Activated T-cell treated with anti-CD3 and anti-CD28 coated beads, Interleukin-2, amount 50 U/mL, for 24 hours (primary cell): ENCODE measurements at places on chromosomes 16 and 17.

GRCh38 chr16:3641801-3642396 lies 12.6 kb upstream of the DNASE1 start:
- DNase-seq: peak; percentile 17

DNA sequence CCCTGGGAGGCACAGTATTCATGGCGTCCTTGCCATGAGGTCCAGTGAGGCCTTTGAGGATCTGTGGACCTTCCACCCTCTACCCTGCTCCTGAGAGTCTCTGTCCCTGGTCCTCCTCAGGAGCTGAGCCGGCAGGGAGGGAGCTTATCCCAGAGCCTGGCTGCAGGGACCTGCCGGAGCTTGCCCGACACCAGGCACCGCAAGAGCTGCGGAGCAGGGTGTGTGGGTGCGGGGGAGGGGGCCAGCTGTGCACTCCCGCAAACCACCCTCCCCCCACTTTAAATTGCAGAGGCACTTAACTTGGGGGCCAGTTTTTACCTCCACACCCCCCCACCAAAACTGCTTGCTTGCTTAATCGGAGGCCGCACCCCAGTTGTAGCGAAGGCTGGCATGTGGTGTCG lies 609 bp upstream of the ZNF750 start:
- no peak for DNase-seq

DNA sequence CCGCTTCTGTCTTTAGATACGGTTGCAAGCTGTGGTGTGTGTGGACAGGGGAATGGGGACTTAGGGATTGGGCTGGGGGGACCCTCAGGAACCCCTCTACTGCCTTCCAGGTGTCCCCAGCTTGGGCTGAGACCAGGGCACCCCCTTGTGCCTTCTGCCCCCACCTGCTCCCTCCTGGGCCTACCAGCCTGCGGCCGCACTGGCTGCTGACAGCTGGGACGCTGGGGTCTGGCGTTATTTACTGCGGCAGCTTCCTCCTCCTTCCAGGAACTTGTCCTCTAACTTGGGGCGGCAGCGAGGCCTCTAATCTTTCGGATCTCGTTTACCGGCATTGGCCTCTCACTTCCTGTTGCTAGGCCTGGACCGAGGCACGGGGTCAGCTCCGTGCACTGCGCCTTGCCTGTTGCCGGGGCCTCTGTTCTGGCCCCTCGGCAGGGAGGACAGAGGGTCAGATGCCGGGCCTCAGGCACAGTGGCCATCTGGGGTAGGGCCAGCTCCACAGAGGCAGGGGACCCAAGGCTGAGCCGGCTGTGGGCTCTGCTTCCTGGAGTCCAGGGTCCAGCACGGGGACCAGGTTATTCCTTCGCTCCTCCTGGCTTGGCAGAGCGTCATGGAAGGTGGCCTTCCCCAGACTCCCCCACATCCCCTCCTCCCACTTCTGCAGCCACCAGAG lies 31.8 kb downstream of the TMEM235 start:
- DNase-seq: peak; percentile 58

DNA sequence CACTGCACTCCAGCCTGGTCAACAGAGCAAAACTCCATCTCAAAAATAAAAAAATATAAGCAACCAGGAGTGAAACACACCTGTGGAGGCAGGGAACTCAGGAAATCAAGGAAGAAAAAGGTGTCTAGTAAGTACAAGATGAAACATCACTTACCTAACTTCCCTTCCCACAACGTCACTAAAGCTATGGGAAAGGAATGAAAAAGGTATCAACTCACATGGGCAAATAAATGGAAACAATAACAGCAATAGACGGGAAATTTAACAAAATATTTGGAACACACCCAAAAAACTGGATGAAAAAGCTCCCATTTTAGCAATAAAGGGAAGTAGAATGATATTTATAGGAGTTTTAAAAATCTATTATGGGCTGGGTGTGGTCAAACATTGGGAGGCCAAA lies 31.1 kb downstream of the DDX19A start:
- no peak for DNase-seq

DNA sequence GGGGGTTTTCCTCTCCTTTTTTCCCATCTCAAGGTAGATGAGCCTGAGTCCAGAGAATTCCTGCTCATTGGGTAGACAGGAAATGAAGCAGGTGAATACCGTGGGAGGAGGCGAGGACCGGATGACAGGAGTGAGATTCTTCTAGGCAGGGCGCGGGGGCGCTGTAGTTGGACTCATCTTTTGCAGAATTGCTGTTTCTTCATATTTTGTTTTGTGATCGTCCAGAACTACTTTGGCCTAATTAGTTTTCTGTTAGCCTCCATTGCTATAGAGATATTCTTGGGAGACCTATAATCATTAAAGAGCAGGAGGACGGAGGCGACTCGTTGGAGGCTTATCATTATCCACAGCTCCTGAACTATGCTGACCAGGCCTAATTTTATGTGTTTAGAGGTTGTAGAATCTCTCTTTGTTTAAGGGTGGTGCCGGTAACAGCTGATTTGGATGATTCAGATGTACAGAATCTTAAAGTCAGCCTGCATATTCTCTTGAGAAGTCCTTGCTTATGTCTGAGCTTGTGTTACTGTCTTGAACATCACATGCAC lies 650 bp downstream of the ATP6V0A1 start:
- DNase-seq: no peak

- DNase-seq: no peak
These were observed 39.9 kb downstream of the CDH1 start for GRCh38 chr16:68776821-68777485.

DNA sequence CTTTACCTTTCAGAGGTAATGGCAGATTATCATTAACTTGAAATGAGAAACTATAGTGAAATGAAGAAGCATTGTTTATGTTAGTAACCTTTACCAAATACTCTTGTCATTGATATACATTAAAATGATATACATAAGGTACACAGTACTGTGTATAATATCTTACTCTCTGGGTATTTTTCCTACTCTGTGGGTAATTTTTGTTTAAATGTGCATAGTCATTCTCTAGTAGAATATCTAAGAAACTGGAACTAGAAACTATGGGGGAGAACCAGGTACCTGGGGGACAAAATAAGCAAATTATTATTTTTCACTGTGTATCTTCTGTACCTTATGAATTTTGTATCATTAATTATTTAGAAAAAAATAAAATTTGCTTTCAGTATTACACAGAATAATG lies 20.6 kb upstream of the PHAF1 start:
- DNase-seq: no peak
